ENCODE measurements at places on chromosomes 7 and 10.

DNA sequence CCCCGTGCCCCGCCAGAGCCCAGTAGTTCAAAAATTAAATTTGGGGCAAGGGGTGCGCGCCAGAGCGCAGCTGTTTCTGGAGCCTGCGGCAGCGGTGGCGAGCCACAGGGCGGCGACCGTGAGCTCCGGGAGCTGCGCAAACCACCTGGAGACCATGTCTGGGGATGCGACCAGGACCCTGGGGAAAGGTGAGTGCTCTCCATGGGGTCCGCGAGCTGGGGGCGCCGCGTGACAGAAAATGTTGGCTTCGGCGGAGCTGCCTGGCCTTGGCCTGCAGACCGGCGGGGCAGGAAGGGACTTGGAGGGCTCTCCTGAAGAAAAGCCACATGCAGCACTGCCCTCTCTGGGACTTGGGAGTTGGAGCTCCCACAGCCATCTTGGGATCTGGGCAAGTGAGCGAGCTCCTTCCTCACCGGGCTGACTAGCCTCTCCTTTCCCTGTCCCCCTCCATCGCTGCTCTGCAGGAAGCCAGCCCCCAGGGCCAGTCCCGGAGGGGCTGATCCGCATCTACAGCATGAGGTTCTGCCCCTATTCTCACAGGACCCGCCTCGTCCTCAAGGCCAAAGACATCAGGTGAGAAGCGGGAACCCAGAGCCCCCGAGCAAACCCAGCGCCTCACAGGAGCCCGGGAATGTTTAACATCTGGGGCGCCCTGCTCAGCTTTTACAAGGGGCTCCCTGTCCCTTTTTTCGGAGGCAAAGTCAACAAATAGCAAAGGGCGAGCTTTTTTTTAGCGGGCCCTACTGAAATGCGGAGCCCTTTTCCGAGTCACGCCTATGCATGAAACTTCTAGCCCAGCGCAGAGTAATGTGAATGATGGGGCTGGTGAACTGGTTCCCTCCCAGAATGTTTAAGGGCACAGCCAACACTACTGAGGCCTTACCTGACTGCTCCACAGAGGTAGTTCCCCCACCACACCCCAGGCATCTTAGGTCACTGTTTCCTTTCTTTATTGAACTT lies 6.1 kb downstream of the GSTO2 start:
- DNase-seq = peak; percentile 57

GRCh38 chr10:114548662-114549061 lies 109.4 kb downstream of the ABLIM1 start:
- peak; percentile 42 for DNase-seq

DNA sequence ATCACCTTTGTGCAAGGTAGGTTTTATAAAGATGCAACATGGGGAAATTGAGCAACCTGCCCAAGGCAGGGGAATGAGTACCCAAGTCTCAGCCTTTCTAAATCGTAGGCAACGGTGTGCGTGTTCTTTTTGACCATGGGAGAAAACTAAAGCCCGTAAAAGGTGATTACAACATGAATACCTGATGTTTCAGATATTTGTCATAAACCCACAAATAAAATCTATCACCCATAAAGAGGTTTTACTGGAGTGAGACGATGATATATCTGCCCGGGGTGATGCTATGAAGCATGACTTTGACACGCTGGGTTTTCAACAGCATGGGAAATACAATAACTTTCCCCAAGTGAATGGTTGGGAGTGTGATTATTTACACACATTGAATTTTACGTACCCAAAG lies 406.3 kb upstream of the KLF6 start:
- no peak for DNase-seq

- DNase-seq = no peak
These were observed 83.7 kb downstream of the CARD11 start for GRCh38 chr7:2959828-2960599.

DNA sequence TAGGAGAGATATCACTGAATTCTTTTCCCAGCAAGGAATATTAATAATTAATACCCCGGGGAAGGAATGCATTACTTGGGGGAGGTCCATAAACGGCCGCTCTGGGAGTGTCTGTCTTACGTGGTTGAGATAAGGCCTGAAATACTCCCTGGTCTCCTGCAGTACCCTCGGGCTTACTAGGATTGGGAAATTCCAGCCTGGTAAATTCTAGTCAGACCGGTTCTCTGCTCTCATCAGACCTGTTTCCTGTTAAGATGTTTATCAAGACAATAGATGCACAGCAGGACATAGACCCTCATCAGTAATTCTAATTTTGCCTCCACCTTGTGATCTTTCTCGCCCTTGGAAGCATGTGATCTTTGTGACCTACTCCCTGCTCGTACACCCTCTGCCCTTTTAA lies 162.8 kb upstream of the KCND2 start:
- DNase-seq = no peak

- DNase-seq = no peak
These were observed 150.2 kb upstream of the CDK1 start for GRCh38 chr10:60627778-60628748.

GRCh38 chr7:90629297-90629918 lies 33.3 kb downstream of the CDK14 start:
- DNase-seq = no peak

DNA sequence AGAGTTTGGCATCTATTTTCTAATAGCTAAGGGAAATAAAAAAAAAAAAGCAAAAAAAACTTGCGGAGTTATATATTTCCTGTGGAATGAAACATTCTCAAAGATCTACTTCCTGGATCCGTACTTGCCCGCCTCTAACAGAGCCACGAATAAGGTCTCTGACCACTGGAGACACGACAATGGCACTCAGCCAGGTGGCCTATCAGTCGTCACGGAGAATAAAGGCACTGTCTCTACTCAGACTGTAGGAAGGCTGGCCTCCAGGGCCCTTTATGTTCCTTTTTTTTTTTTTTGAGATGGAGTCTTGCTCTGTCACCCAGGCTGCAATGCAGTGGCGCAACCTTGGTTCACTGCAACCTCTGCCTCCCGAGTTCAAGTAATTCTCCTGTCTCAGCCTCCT lies 58.7 kb downstream of the RGS10 start:
- DNase-seq = no peak

GRCh38 chr10:58662314-58662713 lies 149.6 kb downstream of the BICC1 start:
- DNase-seq = no peak

DNA sequence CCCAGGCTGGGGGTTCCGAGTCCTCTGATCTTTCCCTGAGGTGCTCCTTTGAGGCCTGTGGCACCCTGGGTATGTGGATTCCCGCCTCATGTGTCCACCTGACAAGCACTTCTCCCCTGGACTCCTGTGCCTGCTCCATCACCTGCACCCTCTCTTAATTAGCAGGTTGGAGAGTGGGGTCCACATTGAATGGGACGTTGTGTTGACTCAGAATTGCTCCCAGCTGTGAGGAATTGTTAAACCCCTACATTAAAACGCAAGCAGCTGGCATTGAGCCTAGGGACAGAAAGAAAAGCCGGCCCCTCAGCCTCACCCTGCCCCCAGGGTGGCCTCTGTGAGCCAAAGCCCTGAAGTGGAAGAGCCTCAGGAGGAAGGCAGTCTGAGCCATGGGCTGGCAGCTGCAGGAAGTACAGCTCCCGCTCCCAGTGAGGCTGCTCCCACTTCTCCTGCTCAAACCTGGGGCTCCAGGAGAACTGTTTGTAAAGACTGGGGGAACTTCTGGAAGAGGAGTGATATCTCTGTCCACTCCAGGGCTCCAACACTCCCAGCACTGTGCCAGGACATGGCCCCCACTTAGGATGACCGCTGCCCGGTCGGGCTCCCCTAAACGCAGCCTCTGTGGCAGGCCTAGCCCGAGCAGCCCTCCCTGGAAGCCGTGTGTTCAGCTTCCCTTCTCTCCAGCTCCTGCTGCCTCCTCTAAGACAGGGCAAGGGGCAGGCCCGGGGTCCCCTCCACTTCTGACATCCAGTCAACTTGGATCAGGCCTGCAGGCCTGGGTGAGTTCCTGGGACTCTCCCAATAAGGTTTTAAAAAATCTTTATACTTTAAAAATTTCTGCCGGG lies 1.8 kb upstream of the OPN4 start:
- peak; percentile 71 for DNase-seq

DNA sequence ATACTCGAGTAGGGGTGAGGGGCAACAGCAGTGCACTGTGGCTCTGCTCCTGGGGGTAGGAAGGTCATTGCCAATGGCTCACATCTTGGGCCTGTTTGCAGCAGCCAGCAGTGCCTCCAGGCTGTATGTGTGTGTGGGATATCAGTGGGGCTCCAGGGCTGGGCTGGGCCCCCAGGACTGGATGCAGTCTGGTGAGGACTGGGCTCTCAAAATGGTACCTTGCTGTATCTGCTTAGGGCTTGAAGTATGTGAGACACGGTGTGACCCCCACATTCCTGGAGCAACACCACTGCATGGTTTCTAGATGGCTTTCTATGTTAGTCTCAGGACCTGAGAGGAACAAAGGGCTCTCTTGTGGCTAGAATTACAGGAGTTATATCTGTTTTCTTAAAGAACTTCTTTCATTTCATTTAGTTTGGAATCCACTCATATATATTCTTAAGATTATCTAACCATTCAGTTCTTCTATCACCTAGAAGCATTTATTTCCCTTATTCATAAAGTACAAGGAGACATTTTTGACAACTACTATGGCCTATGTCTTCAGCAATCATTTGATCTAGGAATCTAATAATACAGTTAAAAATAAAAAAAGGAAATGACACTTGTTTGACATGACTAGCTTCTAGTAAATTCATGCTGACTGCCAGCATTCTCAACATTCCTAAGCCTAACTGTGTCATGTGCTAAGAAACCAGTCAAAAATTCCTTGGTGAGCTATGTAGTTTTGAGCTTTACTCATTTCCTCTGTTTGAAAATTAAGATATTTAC lies 443.2 kb upstream of the SEMA3A start:
- DNase-seq = peak; percentile 23

DNA sequence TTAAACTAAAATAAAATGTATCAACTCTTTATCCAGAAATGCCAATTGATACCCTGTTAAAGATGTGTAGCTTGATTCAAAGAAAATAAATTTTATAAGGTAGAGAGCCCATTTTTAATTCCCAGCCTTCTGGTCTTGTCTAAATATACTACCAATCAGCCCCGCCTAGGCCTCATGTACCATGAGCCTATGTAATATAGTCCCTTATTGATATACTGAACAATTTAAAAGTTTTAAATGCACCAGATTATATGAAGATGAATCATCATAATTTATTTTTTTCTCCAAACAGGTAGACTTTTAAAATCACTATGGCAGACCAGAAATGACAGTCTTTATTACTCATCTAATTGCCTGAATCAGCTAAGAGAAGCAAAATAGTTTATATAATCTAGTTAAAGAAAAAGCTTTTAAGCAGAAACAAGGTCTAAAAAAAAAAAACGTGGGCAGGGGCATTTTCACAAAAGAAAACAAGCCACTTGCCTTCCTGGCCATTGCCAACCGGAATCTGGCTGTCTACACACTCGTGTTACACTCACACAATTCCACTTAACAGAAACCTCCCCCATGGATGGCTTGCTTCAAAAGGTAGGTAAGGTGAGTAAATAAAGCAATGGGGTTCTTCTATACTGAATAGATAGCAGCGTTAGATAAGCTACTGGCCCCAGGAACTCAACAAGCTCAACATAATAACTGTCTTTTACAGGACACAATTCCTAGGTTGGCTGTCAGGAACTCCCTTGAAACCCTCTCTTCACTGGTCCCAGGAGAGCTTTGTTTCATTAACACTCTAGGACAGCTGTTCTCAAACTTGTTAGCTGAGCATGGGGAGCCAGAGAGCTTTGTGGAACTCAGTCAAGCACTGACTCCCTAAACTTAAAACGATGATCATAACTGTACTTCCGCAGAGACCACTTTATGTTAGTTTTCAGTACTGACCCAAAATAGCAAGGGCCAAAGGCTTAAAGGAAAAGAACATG lies 37.2 kb downstream of the RAPGEF5 start:
- DNase-seq = no peak

GRCh38 chr10:75008952-75009351 lies 102.5 kb upstream of the SAMD8 start:
- no peak for DNase-seq

- no peak for DNase-seq
These were observed at the start of gene SAP25 for GRCh38 chr7:100573691-100574361. Gene SAP25, minus strand, starts transcription at chr7:100573900. Its CDS starts 158 bp downstream, at chr7:100573742.

- peak; percentile 8 for DNase-seq
These were observed 520 bp downstream of the ELAPOR2 start for GRCh38 chr7:87058744-87059524.

GRCh38 chr7:104005197-104005596 lies 15.7 kb upstream of the RELN start:
- DNase-seq = no peak

- no peak for DNase-seq
These were observed 16.9 kb downstream of the PRKRIP1 start for GRCh38 chr7:102413091-102413490.

- no peak for DNase-seq
These were observed 285.6 kb downstream of the PRPF18 start for GRCh38 chr10:13872411-13872810.

GRCh38 chr7:80247144-80247543 lies 112.5 kb downstream of the GNAI1 start:
- DNase-seq = no peak

GRCh38 chr7:105439174-105439893 lies 50.6 kb upstream of the SRPK2 start:
- no peak for DNase-seq

DNA sequence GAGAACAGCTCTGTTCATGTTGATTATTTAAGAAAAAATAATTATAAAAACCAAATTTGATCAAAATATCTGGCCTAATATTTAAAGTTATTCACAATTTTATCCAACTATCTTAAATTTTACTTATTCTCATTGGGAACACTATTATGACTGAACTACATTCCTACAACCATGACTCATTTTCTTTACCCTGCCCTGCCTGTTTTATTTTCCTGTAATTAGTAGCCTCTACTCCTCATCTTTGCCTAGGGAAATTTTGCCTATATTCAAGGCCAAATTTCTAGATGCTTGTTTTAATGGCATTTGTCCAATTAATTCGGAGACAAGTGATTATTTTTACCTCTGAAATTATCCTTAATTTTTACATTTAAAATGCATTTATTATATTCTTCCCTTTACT lies 289.7 kb upstream of the TMEM229A start:
- no peak for DNase-seq

DNA sequence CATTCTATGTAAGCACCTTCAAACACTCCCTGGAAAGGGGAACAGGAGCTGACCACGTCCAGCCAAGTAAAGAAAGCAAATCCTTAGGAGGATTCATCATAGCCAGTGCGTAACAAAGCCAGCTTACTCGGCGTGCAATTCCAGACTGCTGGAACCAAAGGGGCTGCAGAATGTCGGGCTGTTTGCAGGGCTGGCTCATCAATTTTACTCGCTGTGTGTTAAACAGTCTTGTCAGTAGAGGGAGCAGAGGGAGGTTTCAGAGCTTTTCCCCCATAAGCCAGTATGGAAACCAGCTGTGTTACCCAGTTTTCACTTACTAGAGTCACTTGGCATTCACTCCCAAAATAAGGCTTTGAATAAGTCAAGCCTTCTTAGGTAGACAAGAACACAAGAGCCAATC lies 127.1 kb downstream of the KMT2E start:
- DNase-seq = peak; percentile 16

GRCh38 chr10:87674943-87675342 lies 15.3 kb downstream of the PAPSS2 start:
- no peak for DNase-seq

DNA sequence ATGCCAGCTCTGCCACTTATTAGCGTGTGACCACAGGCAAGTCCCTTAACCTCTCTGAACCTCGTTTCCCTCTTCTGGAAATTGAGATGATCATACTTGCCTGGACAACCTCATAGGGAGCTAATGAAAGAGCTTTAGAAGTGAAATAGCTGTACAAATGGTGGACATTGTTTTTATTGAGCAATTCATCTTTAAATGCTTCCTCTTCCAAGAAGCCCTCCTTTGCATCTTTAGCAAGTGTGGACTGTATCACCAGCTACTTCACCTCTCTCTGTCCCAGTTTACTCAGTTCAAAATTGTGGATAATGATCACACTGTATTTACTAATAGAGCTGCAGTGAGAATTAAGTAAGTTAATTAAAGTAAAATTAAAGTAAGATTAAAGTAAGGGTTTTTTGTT lies 61.7 kb downstream of the CDH23 start:
- no peak for DNase-seq

All from right lung (tissue), 10 donors.